CD4-positive, alpha-beta T cell (primary cell): ENCODE measurements at places on chromosomes 2 and 18.

DNA sequence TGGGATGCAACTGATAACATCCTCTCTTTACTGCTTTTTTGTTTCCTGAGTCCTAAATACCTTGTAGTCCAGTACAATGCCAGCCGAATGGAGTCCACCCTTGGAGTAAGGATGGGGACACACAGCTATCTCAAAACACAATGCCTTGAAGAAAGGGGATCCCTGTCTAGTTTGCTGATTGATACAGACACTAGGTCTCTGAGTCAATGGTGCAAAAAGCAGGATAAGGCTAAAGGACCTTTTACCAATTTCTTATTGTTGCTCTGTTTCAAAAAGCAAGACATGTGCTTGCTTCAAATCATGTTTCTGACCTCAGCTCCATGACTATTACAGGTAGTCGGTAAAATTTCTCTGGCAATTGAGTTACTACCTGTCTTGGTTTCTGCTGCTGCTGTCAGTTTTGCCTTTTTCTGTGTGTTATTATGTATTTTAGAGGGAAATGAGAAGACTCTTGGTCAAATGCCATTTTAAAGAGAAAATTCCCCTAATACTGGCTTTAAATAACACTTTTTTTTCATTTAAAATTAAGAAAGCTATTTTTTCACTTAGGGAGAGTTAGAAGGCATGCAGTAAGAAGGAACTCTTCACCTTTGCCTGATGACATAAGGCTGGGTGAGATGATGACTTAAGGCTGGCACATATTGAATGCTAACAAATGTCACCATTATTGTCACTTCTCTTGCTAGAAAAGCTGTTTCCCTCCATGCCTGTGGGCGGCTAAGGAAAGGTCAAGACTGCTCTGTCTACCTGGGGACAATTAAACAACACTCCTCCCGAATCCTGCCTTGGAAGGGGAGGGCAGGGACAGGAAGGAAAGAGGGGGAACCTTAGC is 4.9 kb upstream of the FIGLA start:
- DNase-seq, result no peak

- DNase-seq, result no peak
Observed at GRCh38 chr2:156896294-156896693, 361.2 kb upstream of the GALNT5 start.

GRCh38 chr2:66170744-66171330 is 264.1 kb upstream of the MEIS1 start:
- no peak for DNase-seq

GRCh38 chr2:171893196-171893823 is 734 bp downstream of the SLC25A12 start:
- no peak for DNase-seq

- DNase-seq, result peak; percentile 62
Observed at GRCh38 chr2:219308142-219309101, 779 bp downstream of the PTPRN start.

DNA sequence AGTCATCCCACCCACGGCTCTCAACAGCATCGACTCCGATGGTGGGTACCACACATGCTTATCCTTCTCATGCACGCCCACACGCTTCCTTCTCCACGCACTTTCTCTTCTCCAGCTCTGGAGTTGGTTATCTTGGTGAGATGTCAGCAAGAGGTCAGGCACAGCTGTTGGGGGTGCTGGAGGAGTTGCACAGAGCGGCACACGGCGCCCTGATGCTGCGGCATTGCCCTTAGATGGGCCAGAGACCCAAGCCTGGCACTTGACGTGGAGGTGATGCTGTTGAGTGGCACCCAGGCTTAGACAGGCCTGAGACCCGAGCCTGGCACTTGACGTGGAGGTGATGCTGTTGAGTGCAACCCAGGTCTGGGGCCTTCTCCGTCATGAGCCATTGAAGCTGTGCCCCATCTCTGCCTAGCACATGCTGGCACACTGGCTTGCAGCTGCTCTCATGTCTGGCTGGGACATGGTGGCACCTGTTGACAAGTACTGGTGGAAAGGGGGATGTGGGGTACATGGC is 83.2 kb downstream of the DGKD start:
- no peak for DNase-seq

DNA sequence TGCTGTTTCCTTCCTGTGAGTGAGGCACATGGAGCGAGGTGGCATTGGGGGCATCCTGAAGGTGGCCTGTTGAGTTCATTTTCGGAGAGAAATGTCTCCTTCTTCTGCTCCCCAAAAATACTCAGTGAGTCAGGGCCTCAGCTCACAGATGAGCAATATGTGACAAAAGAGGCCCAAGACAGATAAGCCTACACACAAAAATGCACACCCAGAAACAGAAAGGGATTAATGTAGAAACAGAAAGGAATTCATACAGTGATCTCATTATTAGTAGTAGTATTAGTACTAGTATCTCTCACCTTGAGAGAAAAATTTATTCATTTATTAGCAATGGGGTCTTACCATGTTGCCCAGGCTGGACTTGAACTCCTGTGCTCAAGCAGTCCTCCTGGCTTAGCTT is 5.1 kb downstream of the GPR75 start:
- DNase-seq, result no peak

DNA sequence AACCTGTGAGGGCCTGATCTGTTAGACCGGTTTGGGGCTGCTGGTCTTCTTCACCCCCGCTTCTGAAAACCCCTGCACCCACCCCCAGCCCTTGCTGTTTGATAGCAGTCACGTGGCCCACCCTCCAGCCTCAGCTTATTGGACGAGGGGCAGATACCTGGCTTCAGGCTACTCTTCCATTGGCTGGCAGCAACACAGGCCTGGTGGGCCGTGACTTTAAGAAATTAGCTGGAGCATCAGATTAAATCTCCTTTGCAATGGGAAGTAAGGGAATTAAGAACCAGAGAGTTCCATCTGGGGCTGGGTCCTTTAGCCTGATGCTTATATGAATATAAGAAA is 107.3 kb downstream of the KLHL29 start:
- no peak for DNase-seq

- DNase-seq, result no peak
Observed at GRCh38 chr2:214946949-214947348, 137.5 kb upstream of the BARD1 start.

- no peak for DNase-seq
Observed at GRCh38 chr2:7119132-7119835, 202.1 kb downstream of the RNF144A start.

GRCh38 chr2:85853499-85854165 is 35.2 kb downstream of the ST3GAL5 start:
- no peak for DNase-seq

DNA sequence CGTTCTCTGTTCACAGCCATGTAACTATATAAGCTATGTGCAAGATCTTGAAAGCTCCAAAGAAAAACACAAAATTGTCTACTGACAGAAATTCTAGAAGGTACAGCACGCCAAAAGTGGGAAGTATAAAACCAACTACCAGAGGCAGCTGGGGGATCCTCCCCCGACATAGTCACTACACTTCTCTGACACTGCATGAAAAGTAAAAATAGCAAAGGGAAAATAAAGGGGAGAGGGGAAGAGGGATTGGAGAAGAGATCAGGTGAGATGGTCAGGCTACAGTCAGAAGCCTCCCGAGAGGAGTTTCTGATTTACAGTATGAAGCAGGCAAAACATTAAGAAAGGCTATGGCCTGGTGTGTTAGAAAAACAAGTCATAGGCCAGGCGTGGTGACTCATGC is 39.8 kb upstream of the PCBP1 start:
- DNase-seq, result no peak

- DNase-seq, result no peak
Observed at GRCh38 chr2:209451209-209451834, 27.5 kb downstream of the MAP2 start.

GRCh38 chr2:60385648-60386047 is 167.8 kb downstream of the BCL11A start:
- DNase-seq, result no peak
